Head of caudate nucleus (tissue), 42 donors: ENCODE measurements at places on chromosomes 6 and 20.

DNA sequence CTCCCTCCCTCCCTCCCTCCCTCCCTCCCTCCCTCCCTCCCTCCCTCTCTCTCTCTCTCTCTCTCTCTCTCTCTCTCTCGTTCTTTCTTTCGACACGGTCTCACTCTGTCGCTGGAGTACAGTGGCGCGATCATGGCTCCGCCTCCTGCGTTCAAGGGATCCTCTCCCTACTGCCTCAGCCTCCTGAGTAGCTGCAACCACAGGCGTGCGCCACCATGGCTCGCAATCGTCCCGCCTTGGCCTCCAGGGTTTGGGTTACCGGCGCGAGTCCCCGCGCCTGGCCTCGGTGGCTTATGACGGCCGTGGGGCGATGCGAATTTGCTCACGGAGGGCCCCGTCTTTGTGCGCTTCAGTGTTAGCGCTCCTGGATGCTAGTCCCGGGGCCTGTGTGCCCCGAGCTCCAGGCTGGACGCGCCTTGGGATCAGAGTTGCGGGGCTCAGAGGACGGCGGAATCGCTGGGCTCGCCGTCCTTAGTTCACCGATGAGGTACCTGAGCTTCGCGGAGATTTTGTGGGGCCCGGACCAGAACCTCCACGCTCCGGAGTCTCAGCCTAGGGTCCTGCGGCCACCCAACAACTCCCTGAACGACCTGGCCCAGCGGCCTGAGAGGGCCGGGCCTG lies 45.2 kb downstream of the MCUR1 start:
- no peak for DNase-seq

GRCh38 chr6:50965495-50965894 lies 146.8 kb downstream of the TFAP2B start:
- DNase-seq, result no peak

- no peak for DNase-seq
These were observed 40.1 kb upstream of the RNF144B start for GRCh38 chr6:18347021-18347577.

GRCh38 chr6:149716181-149716963 lies 1.5 kb downstream of the LATS1 start:
- DNase-seq, result no peak

GRCh38 chr20:47232518-47232917 lies 124.0 kb downstream of the ZMYND8 start:
- no peak for DNase-seq

- peak; percentile 38 for DNase-seq
These were observed at the start of gene PXDC1 for GRCh38 chr6:3751077-3751729. PXDC1 (minus strand) TSS chr6:3751713; CDS start chr6:3751531, 182 bp downstream.
